ENCODE measurements at places on chromosomes 13 and 19. TPM values are rescaled to one million over a fixed set of nuclear protein-coding genes. Genes with fewer than 3 reads are reported as not detected.

The SIGLEC6 gene
- not detected for total RNA-seq

The ACER1 gene
- total RNA-seq: not detected

The OSCAR gene
- not detected for total RNA-seq

The ZNF99 gene
- not detected for total RNA-seq

The ERICH6B gene
- not detected for total RNA-seq

All from thoracic aorta endothelial cell (primary cell).